ENCODE measurements at places on chromosomes 1 and 21. TPM values are rescaled to one million over a fixed set of nuclear protein-coding genes. Genes with fewer than 3 reads are reported as not detected.

DNA sequence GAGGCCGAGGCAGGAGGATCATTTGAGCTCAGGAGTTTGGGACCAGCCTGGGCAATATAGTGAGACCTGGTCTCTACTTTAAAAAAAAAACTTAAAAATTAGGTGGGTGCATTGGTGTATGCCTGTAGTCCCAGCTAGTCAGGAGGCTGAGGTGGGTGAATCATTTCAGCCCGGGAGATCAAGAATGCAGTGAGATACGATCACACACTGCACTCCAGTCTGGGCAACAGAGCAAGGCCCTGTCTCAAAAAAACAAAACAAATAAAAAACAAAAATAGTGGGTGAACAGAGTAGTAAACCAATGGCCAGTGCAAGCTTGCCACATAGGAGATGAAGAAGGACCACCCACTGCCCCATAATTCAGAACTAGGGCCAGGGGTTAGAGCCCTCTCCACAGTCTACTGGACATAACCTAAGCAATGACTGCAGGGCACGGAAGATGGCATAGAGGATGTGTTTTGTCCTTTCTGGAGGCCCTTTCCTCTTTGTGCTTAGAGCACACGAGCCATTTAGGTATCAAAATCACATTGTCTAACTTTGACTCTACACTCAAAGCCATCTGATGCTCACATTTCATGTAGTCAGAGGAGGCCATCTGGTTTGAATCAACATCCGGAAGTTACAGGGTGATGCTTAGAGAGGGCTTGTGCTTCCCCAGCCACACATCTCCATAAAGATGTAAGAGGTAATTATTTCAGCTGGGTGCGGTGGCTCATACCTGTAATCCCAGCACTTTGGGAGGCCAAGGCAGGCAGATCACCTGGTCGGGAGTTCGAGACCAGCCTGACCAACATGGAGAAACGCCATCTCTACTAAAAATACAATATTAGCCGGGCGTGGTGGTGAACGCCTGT is 12.6 kb downstream of the CD2 start:
- no peak for DNase-seq

DNA sequence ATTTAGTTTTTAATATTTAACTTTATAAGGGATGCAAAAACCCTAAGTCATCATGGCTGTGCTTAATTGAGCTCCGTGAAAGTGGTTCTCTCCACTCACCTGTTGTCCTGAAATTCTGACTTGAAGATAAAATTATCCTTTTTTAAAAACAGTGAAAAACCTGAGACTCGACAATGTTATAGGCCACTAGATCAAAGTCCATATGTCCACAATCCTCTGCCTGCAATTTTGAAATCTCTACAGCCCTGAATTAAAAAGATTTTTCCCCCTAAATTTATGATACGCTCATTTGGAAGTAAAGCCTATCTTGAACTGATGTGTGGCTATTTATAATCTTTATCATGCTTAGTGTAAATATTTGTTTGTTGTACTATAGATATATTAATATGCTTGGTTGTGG is 18.7 kb downstream of the OSBPL9 start:
- no peak for DNase-seq

HOOK1 gene
- 84.2 TPM for polyA plus RNA-seq

DNA sequence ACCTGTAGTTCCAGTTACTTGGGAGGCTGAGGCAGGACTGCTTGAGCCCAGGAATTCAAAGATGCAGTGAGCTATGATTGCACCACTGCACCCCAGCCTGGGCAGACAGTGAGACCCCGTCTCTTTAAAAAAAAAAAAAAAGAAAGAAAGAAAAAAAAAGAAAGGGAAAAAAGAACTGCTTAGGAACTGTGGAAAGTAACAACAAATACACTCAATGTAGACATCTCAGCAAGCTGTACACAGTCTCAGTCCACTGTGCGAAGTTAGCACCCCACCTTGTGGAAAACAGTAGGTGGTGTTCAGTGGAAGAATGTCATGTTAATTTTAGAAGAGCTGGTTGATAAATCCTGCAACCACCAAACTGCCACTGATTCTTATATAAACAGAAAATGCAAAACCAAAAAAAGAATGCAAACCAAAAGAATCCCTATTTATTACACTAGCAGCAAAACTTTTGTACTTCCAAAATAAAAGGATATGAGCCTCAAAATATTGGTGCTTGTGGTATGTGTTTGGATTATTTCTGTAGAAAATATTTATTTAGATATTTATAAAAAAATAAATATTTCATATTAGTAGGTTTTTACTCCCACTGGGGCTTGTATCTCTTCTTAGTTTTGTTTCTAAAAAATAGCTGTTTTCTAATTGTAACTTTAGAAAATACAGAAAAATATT is 31.1 kb downstream of the ALG14 start:
- peak; percentile 63 for DNase-seq

S100A7A gene
- polyA plus RNA-seq: not detected

GRCh38 chr1:209383907-209384709 is 199.4 kb upstream of the CAMK1G start:
- DNase-seq: no peak

PPT1 gene
- 111 TPM for polyA plus RNA-seq

- DNase-seq: no peak
Measured at GRCh38 chr1:42319128-42319851, 15.7 kb downstream of the FOXJ3 start.

GRCh38 chr1:84998642-84999280 is 1.8 kb upstream of the MCOLN2 start:
- DNase-seq: no peak

DNA sequence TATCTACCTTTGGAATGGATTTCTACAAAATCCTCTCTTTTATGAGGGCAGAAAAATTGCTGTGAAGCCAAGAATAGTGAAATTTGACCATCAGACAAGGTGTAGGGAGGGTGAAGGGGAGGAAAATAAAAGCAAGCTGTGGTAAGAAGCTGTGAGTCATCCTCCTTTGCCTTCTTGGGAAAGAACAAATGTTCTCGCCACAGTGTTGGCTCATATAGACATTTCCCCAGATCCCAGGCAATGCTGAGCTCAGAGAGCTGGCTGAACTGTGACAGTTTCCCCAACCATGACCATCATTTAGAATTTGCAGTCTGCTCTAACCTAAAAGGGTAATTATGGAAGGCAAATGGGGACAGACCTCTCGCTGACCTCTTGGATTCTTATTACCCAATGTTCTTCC is 235.4 kb downstream of the PBX1 start:
- DNase-seq: no peak

BCAN gene
- 0.11 TPM for polyA plus RNA-seq

MPL gene
- 0.87 TPM for polyA plus RNA-seq

GRCh38 chr1:199815947-199816346 is 211.6 kb upstream of the NR5A2 start:
- no peak for DNase-seq

FAM110D gene
- 1.2 TPM for polyA plus RNA-seq

GRCh38 chr1:211893260-211893659 is 62.7 kb upstream of the LPGAT1 start:
- no peak for DNase-seq

- DNase-seq: no peak
Measured at GRCh38 chr1:203668401-203668800, 41.8 kb downstream of the ATP2B4 start.
